Kidney epithelial cell (primary cell): ENCODE measurements at places on chromosomes 4 and X.

- DNase-seq, result no peak
These were observed 80.5 kb downstream of the ZNF330 start for GRCh38 chr4:141301216-141301615.

GRCh38 chr4:40969501-40969900 lies 219.7 kb downstream of the NSUN7 start:
- DNase-seq, result no peak

- no peak for DNase-seq
These were observed 1103.1 kb upstream of the TENM3 start for GRCh38 chr4:181140037-181140603.

DNA sequence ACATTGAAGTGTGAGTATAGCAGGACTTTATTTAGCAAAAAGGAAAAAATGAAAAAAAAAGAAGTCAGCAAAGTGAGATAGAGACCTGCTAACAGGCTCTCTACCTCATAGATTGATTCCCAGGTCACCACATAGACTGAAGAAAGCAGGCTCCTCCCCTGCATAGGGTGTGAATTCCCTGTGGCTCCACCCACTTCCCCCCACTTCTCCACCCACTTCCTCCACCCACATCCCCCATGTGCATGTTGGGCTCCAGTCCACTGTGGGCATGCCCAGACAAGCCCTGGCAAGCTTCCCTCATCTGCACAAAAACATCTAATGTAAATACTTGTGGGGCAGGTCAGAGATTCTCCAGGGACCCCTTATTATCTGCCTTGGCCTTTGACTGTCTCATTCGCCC lies 97.8 kb downstream of the TMEM47 start:
- DNase-seq, result no peak

DNA sequence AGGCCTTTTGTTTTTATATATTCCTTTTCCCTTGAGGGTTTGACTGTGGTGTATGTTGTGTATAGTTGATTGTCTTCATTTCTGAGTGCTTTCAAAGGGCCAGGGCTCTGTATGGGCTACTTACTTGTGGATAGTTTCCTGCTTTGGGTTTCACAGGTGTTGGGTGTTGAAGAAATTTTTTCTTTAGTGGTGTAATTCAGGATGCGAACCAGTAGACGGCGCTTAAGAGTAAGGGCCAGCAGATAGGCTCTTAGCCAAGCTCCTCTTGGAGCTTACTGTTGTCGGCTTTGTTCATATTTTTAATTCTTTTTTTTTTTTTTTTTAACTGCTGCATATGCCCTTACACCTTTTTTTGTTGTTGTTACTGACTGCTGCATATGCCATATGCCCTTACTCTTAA lies 276.3 kb upstream of the GALNT7 start:
- DNase-seq, result no peak

- DNase-seq, result no peak
These were observed 275.2 kb upstream of the EDA2R start for GRCh38 chrX:66914080-66914479.

DNA sequence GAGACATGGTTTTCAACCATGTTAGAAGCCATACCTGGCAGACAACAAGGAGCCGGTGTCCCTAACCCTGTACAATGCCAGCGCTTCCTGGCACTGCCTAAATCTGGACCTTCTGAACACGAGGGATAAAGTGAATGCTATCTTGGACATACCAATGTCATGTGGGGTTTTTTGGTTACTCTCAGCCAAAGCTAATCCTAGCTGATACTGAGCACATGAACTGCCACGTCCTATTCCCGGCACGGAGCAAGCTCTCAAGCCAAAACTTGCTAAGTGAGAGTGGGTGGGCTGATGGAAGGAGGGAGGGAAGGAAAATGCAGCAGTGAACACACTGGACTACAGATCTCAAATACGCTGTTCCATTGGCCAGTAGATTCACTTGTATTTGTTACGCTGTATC lies 226.1 kb downstream of the BCOR start:
- DNase-seq, result no peak
